Activated gamma-delta T cell treated with Interleukin-2 at 50 U/mL for 16 hours (primary cell): ENCODE measurements at places on chromosomes 2 and 18.
A peak's percentile ranks its signal among the peaks of the same experiment; 100 is the strongest.

- no peak for DNase-seq
Measured at GRCh38 chr2:85231952-85232351, 95.8 kb downstream of the TGOLN2 start.

GRCh38 chr2:217714287-217714751, 288.5 kb downstream of the TNS1 start:
- DNase-seq = no peak

DNA sequence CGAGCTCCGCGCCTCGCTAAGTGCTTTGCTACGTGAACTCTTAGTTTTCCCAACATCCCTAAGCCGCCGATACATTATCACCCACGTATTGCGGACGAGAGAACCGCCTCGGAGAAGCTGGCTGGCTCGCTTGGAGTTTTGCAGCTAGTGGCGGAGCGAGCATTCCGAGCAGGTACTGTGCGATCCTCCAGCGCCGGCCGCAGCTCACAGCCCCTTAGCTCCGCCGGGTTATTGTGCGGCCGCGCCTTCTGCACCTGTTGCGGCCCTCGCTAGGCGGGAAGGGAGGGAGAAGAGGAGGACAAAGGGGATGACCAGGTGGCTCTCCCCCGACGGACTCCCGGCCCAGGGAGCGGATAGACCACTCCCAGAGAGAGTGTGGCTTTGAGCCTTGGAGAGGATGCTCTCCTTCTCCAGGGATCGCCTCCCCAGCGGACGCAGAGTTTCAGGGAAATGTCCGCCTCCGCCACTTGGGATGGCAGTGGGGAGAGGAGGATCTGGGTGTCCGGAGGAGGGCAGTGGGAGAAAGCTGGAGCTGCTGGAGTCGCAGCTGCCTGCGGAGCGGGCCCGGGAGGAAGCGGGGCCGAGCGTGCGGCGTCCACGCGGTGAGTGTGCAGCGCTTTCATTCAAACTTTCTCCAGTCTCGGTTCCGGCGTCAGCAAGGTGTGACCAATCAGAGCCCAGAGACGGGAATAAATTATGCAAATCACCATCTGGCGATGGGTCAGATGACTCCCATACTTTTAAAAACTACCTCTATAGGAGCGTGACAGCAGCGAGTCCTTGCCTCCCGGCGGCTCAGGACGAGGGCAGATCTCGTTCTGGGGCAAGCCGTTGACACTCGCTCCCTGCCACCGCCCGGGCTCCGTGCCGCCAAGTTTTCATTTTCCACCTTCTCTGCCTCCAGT, at the start of gene LIPG:
Gene LIPG (plus strand): TSS at position 769 of the 905 bp plus-strand sequence. CDS start 252 bp downstream, outside the sequence.
- peak; percentile 11 for DNase-seq

DNA sequence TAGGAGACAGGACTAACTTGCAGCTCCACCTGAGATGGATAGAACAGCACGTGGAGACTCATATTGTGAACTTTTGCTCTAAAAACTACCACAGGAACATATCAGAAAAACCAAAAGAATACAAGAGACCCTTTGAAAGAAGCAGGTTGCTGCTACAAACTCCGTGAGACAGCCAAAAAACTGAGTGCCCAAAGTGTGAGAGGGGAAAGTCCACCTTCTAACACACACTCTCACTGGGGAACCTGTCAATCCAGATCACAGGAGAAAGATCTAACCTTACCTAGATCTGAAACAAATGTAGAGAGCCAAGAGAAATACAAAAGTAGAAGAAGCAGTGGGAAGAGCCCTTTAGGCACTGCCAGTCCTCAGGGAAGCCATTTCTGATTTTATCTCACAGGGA, 46.3 kb upstream of the SPOPL start:
- DNase-seq = no peak

GRCh38 chr2:218897394-218898108, 16.9 kb downstream of the WNT10A start:
- peak; percentile 38 for DNase-seq
